ENCODE measurements at places on chromosomes 13 and 19. TPM values are rescaled to one million over a fixed set of nuclear protein-coding genes. Genes with fewer than 3 reads are reported as not detected.
A peak's percentile ranks its signal among the peaks of the same experiment; 100 is the strongest.

DNA sequence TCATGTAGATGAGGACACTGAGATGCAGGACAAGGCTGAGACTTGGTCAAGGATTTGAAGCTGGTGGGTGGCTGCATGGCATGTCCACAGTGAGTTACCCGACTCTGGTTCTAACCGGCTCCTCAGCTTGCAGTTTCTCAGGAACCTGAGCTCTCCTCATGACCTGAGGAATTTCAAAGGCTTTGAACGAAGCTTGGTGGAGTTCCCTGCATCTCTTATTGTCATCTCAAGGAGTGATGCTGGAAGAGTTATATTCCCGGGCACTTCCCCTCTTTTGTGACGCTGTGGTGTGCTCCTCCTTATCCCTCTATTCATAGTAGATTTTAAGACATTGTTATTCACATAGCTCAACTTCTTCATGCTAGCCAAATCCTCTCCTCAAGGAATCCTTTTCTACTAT is 500.1 kb upstream of the HTR2A start:
- no peak for DNase-seq

- DNase-seq, result no peak
These were observed 37.1 kb downstream of the DZIP1 start for GRCh38 chr13:95607366-95607765.

DNA sequence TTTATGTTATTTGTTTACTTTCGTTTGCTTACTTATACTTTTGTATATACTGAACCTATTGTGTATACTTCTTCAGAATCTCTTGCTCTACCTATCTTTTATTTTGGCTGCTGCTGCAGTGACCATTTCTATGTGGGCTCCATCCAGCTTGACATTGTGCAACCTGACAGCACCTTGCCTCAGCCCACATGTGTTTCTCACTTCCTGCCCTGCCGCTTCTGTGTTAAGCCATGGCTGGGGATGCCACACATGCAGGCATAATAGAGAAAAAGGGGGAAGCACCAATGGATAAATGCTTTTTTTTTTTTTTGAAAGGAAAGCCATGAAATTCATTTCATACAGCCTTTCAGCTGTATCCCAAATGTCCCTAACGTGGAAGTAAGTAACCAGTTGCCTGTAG is 147.6 kb downstream of the RBM26 start:
- DNase-seq, result no peak

The HIPK4 gene
- total RNA-seq, result not detected

DNA sequence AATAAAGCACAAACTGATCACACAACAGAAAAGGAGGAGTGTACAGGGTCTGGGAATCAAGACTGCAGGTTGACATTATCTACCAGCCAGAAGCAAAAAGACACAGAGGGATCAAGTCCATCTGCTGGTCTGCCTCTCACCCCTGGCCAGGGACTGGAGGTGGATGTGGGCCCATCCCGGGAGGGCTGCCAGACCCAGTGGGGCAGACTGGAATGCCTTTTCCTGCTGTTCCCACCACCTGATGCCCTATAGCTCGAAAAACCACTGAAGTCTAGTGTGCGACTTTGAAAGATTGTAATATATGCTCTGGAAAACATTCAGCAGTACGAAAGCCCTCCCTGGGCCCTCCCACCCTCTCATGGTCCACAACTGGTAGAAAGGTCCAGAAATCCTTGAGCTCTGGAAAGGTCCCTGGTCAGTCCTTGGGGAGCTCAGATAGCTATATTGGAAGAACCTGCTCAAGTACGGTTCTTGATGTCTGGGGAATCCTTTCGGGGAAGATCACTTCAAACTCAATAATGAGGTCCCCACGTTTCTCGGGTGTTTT is 2.6 kb downstream of the DNAJB1 start:
- DNase-seq, result no peak

- no peak for DNase-seq
These were observed 47.8 kb upstream of the DIAPH3 start for GRCh38 chr13:60211548-60211947.

The DNAAF3 gene
- 4.3 TPM for total RNA-seq

- no peak for DNase-seq
These were observed 6.4 kb downstream of the IGFL3 start for GRCh38 chr19:46118136-46118535.

DNA sequence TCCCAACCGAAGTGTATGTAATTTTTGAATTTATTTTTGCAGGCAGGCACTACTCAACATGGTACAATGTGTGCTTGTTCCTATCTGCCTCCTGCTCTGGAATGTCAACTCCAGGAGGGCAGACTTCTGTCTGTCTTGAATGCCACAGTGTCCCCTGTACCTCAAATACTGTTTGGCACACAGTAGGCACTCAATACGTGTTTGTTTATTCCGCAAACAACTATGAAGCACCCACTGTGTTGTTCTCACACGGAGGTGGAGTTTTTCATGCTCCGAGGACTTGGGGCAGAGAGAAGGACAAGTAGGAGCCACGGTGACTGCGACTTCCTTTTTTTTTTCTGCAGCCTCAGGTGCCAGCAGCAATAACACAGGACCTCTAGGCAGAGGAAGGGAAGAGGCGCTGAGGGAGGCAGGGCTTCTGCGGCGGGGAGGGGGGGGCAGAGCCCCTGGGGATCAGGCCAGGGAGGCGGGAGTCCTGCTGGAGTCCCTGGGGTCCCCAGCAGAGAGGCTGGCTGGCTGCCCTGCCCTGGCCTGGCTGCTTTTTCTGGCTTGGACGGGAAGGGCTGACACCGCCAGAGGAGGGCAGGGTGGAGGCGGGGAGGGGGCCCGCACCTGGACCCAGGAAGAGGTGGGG is 29.3 kb upstream of the TNFAIP8L1 start:
- DNase-seq, result peak; percentile 31

GRCh38 chr19:31073485-31074198 is 275.6 kb downstream of the TSHZ3 start:
- DNase-seq, result no peak

The PNMA8A gene
- not detected for total RNA-seq

The WTIP gene
- 1.2 TPM for total RNA-seq

The PRSS57 gene
- total RNA-seq, result not detected

GRCh38 chr13:111521691-111522229 is 201.3 kb downstream of the TEX29 start:
- no peak for DNase-seq

DNA sequence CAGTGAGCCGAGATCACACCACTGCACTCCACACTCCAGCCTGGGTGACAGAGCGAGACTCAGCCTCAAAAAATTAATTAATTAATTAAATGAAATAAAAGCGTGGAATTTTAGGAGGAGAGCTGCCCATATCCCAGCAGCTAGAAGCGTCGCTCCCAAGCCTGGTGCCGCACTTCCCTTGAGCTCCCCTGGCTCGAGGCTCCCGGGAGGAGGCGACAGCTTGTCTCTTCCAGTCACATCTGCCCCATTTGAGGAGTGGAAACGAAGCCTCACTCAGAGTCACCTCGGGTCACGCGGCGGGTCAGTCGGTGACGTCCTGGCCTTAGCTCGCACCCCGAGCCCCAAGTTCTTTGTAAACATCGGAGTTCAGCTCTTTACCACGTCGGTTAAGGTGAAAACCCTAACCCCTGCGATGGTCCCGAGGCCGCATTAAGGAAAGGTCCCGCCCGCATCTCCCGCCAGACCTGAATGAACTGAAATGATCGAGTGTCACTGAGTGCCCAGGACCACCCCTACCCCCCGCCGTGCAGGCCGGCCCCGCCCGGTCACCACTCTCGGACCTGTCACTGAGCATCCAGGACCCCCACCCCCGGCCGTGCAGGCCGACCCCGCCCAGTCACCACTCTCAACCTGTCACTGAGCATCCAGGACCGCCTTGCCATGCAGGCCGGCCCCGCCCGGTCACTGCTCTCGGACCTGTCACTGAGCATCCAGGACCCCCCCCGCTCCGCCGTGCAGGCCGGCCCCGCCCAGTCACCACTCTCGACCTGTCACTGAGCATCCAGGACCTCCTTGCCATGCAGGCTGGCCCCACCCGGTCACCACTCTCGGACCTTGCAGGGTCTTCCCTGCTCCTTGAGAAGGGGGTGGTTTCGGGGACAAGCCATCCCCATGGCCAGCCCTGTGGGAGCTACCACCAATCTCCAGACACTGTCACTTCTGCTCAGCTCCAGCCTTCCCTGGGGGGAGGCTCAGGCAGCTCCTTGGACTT is 176.9 kb downstream of the KDM4B start:
- peak; percentile 18 for DNase-seq
